ENCODE measurements at places on chromosomes 1 and 21.

GRCh38 chr1:9095818-9096217 is 26.4 kb upstream of the SLC2A5 start:
- H3K27me3 ChIP-seq: no peaks in the 10 kb centered on the region
- no peak overlapping the region for H3K27ac ChIP-seq
- H3K36me3 ChIP-seq: no peaks in the 10 kb centered on the region
- no peaks in the 10 kb centered on the region for H3K4me1 ChIP-seq

- H3K4me1 ChIP-seq: no peaks in the 10 kb centered on the region
- no peak for DNase-seq
- H3K36me3 ChIP-seq: no peaks in the 10 kb centered on the region
These were observed 428.5 kb upstream of the RGS18 start for GRCh38 chr1:191729742-191730141.

DNA sequence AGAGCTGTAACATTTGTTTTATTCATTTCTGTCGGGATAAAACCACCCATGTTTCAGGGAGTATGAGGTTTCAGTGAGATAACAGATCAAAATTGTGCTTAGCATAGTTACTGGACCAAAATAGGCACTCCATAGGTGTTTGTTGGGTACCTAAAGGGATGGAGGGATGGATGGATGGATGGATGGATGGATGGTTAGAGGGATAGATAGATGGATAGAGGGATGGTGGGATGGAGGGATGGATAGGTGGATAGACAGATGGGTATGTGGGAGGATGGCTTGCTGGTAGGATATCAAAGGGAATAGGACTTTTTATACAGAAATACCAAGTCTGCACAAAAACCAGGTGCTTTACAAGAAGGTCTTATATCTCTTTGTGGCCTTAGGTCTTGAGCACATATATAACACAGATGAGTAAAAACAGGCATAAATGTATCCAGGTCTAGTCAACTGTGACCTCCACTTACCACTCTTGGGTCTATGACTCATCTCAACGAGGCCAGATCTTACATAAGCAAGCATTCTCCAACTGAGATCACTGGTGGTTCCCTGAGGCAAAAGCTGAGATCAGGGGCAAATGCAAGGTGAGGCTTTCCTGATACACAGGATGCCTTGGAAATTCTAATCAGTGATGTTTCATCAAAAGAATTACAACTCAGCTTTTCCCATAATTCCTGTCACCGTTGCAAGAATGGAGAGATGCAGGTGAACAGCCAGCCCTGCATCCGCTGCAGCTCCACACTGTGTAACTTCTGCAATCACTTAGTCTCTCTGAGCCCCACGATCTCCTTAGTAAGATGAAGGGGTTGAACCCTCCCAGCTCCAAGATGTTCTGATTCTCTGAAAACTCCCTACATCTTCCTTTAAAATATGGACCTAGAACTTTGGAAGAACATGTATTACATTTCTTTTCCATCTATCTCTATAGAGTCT is 32.0 kb downstream of the PTAFR start:
- no peaks in the 10 kb centered on the region for H3K27me3 ChIP-seq
- H3K27ac ChIP-seq: no peak overlapping the region
- peaks cover 5% of the 10 kb centered on the region for H3K4me1 ChIP-seq
- no peak for DNase-seq
- no peaks in the 10 kb centered on the region for H3K36me3 ChIP-seq

DNA sequence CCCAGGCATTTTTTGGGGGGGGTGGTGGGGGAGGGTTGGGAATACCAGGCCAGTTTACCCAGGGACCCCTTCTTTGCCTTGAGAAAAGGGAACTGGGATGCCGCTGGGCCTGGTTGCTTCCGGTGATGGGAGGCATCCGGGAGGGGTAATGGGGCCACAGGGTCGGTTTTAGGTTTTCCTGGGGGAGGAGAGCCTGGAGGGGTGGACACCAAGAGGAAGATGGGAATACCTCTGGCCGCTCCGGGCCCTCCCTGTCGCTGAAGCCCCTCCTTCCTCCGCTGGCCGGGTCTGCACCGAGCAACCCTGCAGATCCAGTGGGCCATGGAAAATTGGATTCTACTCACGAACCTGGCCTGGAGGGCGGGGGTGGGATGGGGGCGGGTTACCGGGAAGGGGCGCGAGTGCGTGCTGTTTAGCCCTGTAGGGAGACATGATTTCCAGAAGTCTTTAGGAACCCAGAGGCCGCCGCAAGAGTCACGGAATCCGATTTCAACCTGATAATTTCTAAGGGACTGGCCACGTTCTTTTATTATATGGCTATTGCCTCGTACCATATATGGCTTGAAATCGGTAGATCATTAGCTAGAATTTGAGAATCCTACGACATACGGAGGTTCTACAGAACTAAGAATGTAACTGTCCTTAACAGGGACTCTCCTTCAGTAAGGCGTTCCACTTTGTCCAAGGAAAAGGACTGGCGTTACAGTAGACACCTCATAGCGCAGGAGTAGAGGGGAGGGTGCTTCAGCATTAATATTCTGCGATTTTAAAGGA is 749 bp downstream of the AKIRIN1 start:
- H3K4me3 ChIP-seq: peak overlapping the region; percentile 86
- no peak for DNase-seq
- peaks cover 2% of the 10 kb centered on the region for H3K36me3 ChIP-seq
- H3K27ac ChIP-seq: no peak overlapping the region

- no peaks in the 10 kb centered on the region for H3K4me1 ChIP-seq
- H3K36me3 ChIP-seq: no peaks in the 10 kb centered on the region
- H3K4me3 ChIP-seq: no peak overlapping the region
These were observed 112.6 kb upstream of the B3GALT2 start for GRCh38 chr1:193299038-193299437.
